ENCODE measurements at places on chromosomes 7 and 10.

- DNase-seq, result no peak
Measured at GRCh38 chr10:68276224-68276623, 44.3 kb upstream of the ATOH7 start.

DNA sequence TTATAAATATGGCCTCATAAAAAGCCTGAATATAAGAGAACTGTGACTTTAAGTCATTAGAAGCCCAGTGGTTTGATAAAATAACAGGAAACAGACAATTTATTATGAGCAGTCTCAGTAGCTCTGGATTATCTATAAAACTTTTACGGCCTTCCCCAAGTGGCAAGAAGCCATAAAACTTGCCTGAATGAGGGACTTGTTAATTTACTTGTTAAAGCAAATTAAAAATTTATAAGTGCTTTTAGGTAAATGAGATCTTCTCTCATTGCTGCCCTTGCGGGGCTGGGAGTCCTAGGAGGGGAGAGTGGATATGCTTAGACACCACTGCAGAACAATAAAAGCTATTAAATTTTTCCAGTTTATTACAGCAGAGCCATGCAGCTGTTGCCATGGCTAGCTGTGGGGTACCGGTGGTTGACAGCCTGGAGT, 499.9 kb downstream of the AUTS2 start:
- no peak for DNase-seq

GRCh38 chr7:31744294-31744874, 57.4 kb downstream of the PPP1R17 start:
- DNase-seq, result no peak

GRCh38 chr10:100745882-100746783, 751 bp downstream of the PAX2 start:
- DNase-seq, result no peak

DNA sequence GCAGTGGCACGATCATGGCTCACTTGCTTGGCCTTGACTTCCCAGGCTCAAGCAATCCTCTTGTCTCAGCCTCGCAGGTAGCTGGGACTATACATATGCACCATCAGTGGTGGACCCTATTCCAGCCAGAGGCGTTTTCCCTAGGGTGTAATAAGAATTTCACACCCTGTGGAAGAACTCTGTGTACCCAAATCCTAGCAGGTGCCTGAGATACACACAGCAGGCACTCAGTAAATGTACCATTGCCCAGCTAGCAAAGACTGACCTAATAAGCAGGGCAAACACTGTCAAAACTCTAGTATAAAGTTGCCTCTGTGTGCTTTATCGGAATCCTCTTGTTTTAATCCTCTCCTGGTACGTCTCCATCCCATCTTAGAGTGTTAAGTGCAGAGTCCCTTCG, 33.7 kb upstream of the BHLHA15 start:
- DNase-seq, result no peak

DNA sequence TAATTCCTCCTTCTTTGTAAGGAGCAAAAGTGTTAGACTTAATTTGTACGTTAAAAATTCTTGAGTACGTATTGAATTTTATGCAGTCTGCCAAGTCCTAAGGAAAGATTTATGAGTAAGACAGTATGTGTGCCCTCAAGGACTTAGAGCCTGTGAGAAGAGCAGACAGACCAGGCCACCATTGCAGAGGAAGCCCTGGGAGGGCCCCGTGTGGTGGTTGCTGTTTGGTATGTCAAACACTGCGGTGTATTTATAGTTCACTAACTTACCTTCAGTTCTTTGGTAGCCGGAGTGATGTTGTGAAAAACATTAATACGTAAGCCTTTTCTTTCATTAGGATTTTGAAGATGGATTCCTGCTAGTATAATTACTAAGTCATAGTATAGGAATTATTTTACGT, 82.9 kb downstream of the GALNT11 start:
- DNase-seq, result no peak

DNA sequence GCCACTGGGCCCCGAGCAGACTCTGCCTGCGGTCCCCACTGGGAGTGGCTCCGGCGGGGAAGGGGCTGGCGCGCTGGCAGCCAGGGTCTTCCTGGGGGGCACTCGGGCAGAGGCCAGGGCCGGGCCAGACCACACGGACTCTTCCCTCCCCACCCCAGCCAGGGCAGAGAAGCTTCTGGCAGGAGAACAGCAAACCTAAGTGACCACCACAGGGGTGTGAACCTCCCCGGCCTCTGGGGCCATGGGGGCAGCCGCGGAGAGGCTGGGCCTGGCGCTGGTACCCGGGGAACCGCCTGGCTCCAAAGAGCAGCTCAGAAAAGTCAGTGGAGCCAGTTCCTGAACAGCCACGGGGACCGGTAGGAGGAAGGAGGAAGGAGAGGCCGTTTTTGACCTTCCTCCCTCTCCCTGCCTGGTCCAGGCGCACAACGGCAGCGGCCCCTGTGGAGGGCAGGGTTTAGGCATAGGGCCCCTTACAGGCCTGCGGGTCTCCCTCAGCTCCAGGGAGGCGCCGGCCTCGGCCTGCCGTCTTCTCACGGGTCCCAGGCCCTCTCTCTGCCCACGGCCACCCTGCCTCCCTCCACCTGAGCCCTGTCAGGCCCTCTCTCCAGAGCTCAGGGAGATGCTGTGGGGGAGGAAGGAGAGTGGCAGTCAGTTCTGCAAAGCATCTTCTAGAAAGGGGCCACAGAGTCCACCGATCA, 51.8 kb downstream of the TMEM209 start:
- no peak for DNase-seq

- DNase-seq, result no peak
Measured at GRCh38 chr7:122803323-122803722, 82.9 kb downstream of the CADPS2 start.

- no peak for DNase-seq
Measured at GRCh38 chr10:69570050-69570816, 3.0 kb downstream of the NEUROG3 start.

DNA sequence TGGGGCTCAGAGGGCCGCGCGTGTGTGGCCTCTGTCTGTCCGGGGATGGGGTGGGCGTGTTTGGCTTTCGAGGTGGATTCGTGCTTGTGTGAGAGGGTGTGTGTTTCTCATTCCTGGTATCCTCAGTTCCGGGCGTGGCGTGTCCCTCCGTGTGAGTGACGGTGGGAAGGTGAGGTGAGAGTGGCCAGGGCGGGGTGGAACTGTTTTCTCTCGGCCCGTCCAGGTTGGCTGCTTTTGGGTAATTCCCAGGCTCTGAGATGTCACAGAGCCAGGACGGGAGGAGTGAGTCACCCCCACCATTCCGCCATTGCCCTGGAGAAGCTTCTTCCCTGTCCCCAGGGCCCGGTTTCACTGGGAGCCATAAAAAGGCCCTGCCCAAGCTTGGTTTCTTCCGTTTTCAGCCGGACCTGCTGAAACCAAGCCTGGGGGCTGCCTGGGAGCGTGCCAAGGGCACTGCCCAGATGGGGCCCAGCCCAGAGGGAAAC, 21.3 kb upstream of the CLDN4 start:
- no peak for DNase-seq

- no peak for DNase-seq
Measured at GRCh38 chr7:86733783-86734182, 90.1 kb downstream of the GRM3 start.

DNA sequence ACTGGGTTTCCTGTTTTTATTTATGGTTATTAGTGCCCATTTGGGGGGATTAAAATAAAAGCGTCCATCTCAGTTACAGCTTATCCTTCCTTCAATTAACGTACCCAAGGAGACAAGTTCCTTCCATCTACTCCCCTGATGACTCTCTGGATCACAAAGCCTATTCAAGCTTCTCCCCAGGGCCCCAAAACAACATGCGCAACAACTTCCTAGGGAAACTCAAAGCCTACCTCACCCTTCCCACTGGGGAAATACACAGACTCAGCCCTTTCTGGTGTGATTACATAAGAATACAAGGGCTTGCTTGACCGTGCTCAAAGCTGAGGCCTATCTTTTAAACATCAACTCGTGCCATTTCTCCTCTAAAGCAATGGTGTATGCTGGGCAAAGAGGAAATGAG, 112.4 kb downstream of the CDK6 start:
- DNase-seq, result no peak

DNA sequence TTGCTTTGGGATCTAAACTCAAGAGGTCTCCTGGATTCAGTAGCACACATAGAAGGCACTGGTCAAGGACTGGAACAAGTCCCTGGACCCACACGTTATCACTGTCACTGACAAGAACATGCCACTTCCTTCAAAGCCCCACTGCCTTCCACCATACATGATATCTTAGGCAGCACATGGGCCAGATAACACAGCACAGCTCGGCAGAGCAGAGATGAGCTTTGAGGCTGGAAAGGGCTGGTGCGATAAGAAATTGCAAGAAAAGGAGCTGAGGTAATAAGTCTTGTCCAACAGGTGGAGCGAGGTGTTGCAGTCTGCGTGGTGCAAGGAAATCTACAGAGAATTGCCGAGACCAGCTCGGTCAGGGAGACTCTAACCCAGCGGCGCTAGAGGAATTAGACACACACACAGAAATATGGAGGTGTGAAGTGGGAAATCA, 139.8 kb upstream of the CDK13 start:
- no peak for DNase-seq

DNA sequence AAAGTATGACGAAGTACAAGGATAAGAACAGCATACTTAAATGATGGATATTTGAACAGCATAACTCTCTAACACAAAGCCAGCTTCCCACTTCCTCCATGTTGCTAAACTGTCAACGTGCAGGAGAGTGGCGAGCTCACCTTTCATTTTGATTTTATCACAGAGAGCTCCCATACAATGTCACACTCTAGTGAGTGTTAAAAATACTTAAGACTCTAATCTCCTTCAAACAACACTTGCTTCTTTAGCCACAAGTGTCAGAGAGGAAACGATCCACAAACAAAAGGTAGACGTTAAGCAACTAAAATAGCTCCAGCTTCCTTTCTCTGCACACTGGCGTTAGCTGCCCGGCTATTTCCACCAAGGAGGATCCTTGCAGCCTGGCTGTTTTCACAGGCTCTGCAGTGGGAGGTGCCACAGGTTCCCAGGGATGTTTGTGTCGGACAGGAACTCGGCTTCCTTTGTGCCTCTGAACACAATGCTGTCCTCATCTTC, 194.6 kb downstream of the COBL start:
- DNase-seq, result no peak

DNA sequence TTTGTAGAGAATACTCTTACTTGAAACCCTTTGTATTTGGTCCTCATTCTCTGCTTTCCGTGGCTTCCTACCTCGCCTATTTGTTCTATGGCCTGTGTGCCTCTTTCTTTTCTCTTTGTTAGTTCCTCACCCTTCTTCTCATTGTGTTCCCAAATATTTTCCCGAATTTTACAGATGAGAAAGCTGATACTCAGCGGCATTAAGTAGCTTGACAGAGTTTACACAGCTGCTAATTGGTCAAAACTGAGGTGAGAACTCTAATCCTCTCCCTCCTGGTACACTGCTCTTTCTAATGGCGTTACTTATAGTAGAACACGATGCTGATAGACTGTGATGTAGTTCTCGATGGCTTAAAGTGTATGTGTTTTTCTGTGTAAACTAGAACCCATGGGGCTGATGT, 80.7 kb upstream of the HDAC9 start:
- DNase-seq, result no peak

DNA sequence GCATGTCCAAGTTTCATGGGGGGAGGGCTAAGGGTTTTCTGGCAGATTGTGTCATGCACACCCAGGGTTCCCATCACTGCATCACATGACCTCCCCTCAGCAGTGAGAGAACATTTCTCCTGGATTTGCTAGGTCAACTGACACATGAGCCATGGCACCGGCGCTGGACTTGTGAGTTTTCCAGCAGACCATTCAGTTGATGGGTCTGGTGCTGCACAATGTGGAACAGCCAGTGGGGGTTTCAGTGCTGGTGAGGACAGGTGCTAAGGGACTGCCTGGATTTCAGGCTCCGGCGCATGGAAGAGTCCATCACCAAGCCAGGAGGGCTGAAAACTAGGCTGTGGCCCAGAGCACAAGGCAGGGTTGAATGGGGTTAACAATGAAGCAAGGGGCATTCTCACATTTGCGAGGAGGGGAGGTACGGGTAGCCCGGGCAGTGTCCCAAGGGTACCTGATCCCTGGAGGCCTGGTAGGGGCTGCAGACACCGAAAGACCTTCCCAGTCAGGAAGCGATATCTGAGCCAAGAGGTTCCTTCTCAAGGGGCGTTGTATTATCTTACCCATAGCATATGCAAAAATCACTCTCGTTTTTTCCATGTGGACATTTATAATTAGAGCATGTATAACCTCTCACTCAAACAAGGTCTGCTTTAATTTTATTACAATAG, 203.0 kb downstream of the TNS3 start:
- no peak for DNase-seq

DNA sequence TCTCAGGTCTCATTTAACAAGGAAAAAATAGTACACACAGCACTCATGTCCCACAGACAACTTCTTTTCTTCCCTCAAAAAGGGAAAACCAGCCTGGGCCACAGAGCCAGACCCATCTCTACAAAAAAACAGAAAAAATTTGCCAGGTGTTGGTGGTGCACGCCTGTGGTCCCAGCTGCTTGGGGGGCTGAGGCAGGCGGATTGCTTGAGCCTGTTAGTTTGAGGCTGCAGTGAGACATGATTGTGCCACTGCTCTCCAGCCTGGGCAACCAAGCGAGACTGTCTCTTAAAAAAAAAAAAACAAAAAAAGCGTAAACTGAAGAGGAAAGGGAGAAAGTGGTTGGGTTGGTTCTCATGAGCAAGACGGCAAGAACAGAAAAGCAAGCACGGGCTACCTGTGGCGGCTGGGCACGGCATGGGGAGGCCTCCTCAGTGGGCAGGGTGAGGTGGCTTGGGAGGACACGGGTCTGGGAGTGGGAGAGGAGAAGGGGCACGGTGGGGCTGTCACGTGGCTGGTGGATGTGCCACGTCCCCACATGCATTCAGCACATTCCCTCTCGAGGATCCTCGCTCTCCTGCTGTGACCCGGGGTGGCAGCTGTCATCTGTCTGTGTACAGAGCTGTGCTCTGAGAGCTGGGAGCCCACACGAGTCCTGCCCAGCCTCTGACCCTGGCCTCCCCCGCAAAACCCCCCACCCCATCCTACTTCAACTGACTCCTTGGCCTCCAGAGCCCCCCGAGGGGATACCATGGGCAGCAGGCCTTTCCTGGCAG, 219.7 kb downstream of the MLLT10 start:
- DNase-seq, result no peak

- no peak for DNase-seq
Measured at GRCh38 chr10:30186371-30186875, 127.0 kb upstream of the JCAD start.

DNA sequence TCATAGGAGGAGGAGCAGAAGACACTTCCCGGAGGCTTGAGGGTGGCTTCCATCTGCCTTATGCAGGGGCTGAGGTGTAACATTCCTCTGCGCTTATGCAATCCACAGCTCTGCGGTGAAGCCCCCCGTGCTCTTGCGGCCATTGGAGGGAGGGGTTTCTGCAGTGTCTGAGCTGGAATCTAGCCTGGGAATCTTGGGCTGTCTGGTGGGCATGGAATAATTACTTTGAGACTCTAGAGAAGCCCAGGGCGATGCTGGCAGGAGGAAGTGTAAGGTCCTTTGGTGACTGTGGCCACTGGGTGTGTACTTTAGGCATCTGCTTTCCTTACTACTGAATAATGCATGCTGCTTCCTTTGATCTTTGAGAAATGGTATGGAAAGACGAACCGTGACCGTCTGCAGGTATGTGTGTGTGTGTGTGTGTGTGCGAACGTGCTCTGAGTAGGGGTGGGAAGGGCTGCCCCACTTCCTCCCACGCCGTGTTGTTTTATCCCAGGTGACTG, 181.0 kb downstream of the PRPF18 start:
- no peak for DNase-seq

Data from esophagus squamous epithelium (tissue), 5 donors.